ENCODE measurements at places on chromosomes 4 and X.

DNA sequence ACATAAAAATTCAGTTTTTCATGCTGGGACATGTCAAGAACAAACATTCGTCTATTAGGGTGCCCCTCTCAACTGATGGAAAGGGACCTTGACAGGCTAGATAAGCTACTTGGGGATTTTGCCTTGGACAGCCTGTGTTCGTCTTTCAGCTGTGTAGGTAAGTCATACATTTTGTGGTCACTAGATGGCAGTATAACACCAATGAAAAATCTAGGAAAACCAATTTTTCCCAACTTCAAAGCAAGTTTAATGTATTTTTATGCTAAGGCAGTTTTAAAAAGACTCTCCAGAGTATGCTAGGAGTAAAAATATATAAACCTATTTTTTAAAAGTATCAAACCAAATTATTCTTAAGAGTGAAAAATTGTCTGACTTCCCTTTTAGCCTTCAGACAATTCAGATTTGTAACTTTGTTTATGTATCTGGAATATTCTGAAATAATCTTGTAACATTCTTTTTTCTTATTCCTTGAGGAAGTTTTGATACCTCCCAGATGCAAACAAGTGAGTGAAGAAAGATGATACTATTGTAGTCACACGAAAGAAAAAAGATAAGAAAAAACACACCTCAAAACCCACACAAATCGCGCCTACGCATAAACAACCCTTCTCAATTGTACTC, 158.3 kb downstream of the CPE start:
- no peak for DNase-seq

GRCh38 chrX:69374569-69374968, 129.6 kb upstream of the NALF2 start:
- DNase-seq: no peak

GRCh38 chr4:152640058-152640921, 39.5 kb downstream of the TMEM154 start:
- no peak for DNase-seq

DNA sequence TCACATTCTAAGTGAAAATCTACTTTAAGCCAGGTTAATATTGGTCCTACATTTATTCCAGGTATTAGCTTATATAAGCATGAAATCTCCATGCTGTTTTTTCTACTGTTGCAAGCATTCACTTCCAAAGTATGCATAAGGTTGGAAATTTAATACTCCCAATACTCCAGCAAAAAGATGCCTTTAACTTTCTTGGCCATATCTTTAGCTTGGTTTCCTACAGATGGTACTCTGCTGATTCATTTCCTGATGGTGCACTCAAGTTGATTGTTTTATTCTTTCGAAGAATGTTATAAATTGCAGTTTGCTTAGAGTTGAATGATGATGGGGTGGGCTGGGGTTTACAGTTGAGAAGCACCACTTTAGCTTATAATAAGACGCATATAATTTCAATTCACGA, 330.2 kb downstream of the PTTG2 start:
- no peak for DNase-seq
